ENCODE measurements at places on chromosomes 5 and 9.
A peak's percentile ranks its signal among the peaks of the same experiment; 100 is the strongest.

DNA sequence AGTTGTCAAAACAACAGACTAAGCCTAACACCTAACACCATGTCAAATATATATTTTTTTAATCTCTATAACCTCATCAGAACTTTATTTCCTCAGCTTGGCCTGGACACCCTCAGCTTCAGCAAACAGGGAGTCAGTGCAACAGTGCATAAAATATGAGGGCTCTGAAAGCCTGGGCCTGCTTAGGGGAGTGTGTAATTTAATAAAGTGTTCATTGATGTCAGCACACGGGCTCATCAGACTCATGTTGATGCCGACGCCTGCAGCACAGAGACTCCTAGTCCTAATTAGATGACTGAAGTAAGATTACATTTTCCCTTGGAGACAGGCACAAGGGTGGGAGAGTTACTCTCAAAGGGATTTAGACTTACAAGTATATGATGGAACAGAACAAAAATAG is 37.8 kb downstream of the CDH10 start:
- no peak for DNase-seq

DNA sequence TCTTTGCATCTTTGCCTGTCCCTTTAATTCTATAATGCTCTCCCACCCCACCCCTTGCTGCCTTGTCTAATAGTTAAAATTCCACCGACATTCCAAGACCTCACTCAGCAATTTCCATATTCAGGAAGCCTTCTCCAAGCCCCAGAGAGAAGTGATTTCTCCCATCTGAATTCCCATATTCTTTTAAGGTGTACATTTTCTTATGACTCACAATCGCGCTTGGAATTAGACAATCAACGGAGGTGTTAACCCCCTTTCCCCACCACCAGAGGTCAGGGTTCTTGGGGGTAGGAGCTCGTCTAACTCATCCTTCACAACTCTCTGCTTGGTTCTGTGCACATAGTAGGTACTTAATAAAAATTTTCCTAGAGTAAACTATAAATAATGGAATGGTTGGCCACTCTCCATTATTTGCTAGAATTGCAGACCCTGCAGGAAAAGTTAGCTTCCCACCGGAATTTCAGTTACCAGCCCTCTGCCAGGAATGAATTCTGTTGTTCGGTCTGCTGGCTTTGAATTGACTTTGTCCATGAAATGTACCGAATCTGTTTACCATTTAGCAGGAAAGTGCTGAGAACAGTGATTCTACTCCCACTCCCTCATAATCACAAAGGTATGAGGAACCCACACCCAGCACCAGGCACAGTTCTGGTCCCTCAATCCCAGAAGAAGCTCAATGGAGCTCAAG is 5.0 kb downstream of the KCNIP1 start:
- peak; percentile 23 for DNase-seq

DNA sequence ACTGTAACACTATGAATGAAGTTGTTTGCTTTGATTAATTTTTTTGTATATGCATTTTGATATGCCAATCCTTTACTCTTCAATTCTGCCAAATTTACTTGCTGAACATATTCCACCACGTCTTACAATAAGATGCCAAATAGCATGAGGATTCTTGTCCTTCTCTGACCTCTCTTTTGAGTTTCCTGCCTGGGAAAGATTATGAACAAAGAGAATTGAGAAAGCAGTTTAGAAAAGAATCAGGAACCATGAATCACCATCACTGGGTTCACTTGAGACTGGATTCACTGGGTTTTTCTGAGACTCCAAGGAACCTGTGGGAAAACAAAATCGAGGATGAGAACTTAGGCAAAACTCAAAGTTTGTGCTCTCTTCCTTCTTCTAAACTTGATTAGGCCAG is 256.5 kb downstream of the CETN3 start:
- no peak for DNase-seq

DNA sequence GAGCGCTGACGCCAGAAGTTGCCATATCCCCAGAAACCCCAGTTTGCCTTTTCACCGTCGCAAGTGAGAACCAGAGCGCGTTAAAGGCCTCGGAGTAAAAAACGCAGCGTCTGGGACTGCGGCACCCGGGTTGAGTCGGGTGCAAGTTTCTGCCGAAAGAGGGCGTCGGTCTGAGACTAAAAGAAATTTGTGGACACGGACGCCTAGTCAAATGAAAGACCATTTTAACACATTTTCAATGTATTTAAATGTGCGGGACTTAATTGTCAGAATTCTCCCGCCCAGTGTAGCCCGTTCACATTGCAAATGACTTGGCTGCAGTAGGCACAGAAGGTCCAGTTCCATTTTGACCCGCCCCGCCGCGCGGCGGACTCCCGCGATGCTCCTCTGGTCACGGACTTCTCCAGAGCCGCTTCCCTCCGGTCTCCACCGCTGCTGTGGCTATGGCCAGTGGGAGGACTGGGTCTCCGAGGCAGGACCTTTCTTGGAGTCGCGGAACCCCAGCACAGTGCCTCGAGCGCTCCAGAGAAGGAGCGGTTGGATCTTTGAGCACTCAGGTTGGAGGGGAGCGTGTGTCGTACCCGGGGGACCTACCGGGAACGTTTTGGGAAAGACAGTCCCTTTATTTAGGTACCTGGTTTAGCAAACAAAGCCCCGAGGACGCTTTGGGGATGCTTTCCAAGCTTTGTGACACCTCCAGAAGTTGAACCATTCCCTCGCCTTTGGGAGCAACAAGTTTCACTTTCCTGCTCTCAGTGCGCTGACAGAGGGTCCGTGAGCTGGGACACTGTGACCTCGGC is 1.2 kb upstream of the NPR3 start:
- peak; percentile 76 for DNase-seq

- peak; percentile 59 for DNase-seq
Measured at GRCh38 chr5:143955141-143955540, 143.2 kb downstream of the HMHB1 start.

- peak; percentile 5 for DNase-seq
Measured at GRCh38 chr5:6676702-6677101, 36.5 kb upstream of the TENT4A start.

GRCh38 chr9:114431770-114432169 is 44.0 kb upstream of the AKNA start:
- no peak for DNase-seq

DNA sequence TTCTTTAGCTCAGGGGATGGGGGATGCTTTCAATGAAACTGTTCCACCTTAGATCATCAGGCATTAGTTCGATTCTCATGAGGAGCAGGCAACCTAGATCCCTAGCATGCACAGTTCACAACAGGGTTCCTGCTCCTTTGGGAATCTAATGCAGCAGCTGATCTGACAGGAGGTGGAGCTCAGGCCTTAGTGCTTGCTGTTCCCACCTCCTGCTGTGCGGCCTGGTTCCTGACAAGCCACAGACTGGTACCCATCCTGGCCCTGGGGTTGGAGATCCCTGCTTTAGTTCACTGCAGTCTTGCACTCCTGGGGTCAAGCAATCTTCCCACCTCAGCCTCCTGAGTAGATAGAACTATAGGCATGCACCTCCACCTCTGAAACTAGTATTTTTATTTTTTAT is 1369.8 kb upstream of the NUDT12 start:
- no peak for DNase-seq

DNA sequence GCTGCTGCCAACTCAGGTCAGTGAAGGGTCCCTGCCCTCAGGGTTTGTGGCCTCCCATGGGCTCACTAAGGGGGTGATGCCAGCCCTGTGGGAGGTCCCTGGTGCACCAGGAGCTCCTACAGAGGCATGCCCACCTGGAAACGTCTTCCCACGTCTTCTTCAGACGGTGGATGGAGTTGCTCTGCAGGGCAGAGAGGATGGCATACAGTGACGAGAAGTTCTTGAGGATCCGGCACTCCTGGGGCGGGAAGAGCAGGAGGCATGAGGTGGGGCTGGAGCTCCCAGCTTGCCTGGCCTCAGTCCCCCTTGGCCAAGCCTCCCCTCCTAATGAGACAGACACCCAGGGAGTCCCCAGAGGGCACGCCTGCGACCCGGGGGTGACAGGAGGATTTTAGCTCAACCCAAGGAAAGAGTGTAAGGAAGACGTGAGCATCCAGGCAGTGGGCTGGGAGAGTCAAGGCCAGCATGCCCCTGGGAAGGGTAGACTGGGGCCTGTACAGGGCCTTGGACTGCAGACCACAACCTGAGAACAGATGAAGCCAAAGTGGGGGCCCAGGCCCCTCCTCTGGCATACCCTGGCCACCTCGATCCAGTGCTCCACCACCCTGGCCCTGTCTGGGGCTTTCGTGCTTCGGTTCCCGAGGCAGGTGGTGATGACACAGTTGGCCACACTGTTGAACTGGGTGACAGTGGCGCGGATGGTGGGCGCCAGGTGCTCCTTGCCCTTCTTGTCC is 14.4 kb downstream of the RALGDS start:
- DNase-seq = no peak

GRCh38 chr5:6754766-6755165 is 41.5 kb downstream of the TENT4A start:
- DNase-seq = no peak
